ENCODE measurements at places on chromosomes 2 and 18.

- DNase-seq = no peak
Measured at GRCh38 chr2:149989447-149990063, 402.0 kb upstream of the MMADHC start.

GRCh38 chr18:69097349-69097748 is 299.5 kb downstream of the CCDC102B start:
- DNase-seq = no peak

DNA sequence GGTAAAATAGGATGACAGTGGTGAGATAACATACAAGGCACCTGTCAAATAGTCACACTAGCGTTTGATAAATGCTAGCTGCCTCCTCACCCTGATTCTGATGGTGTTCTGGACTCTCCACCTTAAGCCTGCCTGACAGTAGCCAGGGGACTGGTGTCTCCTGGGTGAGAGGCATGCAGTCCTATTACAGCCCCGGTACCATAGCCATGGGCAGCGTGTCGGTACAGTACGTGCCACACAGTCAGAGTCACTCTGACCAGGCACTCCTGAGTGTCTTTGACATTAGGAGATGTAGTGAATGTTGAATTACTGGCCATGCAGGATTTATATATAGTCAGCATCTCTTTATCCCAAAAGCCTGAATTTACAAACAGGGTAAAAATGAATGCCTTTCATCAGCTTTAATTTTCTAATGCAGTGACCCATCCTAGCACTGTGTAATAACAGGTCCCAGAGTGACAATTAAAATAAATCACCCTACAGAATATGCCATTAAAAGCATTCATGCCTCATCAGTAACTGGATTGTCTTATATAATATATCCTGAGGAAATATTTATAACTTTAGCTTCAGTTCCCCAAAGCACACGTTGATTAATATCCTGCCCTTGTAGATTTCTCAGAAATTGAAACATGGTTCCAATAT is 760.3 kb upstream of the SOX11 start:
- DNase-seq = no peak

DNA sequence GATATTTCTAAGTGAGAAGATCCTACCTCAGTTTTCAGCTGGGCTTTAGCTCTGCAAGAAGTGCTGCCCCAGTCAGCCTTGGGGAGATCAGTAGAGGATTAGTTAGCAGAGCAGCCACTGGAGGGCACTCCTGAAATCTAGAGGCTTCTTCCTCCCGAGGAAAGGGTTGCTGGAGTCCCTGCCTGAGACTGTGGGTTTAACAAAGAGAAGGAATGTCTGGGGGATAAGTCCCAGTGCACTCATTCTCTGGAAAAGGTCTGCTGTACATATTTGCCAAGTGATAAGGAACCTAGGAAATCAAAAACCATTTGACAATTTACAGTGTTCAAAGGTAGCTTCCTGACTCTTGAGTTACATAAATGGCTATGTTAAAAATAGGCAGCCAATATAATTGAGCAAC is 207.2 kb downstream of the SLC8A1 start:
- DNase-seq = no peak

GRCh38 chr2:68689553-68690537 is 44.8 kb upstream of the ARHGAP25 start:
- no peak for DNase-seq

DNA sequence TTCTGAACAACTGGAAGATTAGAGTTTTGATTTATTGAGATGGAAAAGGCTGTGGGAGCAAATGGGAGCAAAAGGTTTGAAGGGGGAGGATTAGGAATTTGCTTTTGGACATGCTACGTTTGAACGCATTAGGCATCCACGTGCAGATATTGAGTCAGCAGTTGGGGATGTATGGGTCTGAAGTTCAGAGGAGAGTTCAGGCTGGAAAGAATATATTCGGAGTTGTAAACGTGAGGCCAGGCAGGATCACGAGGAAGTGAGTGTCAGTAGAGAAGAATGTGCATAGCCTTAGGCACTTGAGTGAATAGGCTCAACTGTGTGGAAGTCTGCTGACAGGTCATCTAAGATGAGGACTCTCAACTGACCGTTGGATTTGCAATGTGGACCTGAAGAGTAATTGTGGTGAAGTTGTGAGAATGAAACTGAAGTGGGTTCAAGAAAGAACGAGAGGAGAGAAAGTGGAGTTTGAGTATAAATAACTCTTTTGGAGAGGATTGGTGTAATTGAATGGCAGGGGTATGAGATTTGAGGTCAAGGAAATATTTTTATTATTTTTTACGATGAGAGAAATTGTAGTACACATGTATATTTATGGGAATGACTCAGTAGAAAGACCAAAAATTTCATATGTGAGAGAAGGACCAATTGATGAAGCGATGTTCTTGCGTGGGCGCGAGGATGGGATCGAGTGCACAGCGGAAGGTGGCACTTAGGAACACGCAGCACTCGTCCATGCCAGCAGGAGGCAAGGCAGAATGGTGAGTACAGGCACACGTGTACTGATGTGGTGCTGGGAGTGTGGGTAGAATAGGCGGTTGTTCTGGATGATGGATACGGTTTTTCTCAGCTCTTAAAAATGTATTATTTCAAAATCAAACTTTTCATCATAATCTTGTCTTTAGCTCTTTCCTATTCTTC is 40.5 kb upstream of the POLE4 start:
- no peak for DNase-seq

DNA sequence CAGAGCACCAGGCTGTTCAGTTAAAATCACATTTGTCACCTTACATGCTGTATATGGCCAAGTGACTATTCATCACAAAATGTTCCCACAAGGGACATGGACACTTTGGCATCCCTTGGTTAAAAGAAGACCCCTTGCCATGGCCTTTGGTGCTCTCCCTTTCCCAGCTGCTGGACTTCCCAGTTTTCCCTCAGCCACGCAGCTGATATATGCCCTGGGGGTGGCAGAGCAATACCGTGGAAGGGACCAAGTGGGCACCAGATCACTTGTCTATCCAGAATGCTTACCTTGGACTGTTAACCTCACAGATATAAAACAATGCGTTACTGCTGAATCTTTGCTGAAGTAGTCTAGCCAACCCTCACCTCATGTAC is 35.3 kb downstream of the PAIP2B start:
- DNase-seq = no peak

- no peak for DNase-seq
Measured at GRCh38 chr2:9258953-9259399, 52.4 kb downstream of the ASAP2 start.

- DNase-seq = no peak
Measured at GRCh38 chr2:228655331-228655730, 473.8 kb upstream of the SPHKAP start.

DNA sequence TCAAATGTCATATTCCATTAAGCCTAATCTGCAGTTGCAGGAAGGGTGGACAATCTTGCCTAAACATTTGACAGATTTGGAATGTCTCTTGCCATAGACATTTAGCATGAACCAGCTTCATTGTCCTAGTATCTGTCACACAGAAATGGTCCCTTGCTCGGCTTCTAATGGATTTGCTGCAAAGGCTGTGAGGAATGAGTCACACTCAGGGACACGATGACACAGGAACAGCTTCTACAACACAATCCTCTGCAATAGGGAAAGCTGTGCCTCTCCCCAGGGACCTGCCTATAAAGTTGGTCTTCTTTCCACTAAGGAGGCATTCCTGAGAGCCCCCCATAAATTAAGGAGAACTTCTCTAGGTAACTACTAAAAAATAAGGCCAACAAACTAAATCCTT is 155.1 kb upstream of the L3MBTL4 start:
- DNase-seq = no peak

GRCh38 chr2:26536371-26537068 is 58.6 kb upstream of the OTOF start:
- DNase-seq = no peak

- DNase-seq = no peak
Measured at GRCh38 chr2:17762451-17762850, 8.5 kb downstream of the GEN1 start.

DNA sequence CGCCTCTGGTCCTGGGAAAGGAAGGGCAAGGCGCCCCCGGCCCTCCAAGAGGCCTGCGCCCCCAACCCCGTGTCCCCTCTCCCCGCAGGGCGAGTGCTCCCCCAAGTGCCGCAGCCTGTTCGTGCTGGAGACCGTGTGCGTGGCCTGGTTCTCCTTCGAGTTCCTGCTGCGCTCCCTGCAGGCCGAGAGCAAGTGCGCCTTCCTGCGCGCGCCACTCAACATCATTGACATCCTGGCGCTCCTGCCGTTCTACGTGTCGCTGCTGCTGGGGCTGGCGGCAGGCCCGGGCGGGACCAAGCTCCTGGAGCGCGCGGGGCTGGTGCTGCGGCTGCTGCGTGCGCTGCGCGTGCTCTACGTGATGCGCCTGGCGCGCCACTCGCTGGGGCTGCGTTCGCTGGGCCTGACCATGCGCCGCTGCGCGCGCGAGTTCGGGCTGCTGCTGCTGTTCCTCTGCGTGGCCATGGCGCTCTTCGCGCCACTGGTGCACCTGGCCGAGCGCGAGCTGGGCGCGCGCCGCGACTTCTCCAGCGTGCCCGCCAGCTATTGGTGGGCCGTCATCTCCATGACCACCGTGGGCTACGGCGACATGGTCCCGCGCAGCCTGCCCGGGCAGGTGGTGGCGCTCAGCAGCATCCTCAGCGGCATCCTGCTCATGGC is 52.4 kb downstream of the SLC66A2 start:
- no peak for DNase-seq
